ENCODE measurements at places on chromosomes 4 and X.

- DNase-seq, result no peak
Observed at GRCh38 chr4:120007896-120008436, 58.7 kb downstream of the MAD2L1 start.

GRCh38 chrX:102959471-102959870 is 22.4 kb downstream of the RAB40AL start:
- no peak for DNase-seq

DNA sequence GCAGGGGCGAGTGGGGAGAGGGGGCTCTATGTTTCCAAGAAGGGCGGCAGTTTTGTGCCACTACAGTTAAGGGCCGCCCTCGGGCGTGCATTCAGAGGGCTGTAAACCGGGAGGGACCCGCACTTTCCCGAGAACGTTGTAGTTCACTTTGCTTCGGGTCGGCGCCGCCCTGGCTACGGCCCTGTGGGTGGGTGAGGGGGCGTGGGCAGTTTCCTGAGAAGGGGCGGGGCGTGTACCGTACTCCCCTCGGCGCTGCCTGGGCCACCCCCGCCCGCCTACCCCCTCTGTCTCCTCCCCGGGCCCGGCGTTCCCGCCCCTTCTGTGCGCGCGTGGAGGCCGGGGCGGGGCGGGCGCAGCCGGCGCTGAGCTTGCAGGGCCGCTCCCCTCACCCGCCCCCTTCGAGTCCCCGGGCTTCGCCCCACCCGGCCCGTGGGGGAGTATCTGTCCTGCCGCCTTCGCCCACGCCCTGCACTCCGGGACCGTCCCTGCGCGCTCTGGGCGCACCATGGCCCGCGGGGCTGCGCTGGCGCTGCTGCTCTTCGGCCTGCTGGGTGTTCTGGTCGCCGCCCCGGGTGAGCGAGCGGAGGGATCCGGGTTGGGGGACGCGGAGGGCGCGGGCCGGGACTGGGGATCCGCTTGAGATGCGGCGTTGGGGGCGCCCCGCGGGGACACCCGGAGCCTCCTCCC is at the start of gene CD99:
TSS of gene CD99 (plus strand) at position 440 of the 687 bp plus-strand sequence. CDS start at position 506, 66 bp downstream.
- no peak for DNase-seq

DNA sequence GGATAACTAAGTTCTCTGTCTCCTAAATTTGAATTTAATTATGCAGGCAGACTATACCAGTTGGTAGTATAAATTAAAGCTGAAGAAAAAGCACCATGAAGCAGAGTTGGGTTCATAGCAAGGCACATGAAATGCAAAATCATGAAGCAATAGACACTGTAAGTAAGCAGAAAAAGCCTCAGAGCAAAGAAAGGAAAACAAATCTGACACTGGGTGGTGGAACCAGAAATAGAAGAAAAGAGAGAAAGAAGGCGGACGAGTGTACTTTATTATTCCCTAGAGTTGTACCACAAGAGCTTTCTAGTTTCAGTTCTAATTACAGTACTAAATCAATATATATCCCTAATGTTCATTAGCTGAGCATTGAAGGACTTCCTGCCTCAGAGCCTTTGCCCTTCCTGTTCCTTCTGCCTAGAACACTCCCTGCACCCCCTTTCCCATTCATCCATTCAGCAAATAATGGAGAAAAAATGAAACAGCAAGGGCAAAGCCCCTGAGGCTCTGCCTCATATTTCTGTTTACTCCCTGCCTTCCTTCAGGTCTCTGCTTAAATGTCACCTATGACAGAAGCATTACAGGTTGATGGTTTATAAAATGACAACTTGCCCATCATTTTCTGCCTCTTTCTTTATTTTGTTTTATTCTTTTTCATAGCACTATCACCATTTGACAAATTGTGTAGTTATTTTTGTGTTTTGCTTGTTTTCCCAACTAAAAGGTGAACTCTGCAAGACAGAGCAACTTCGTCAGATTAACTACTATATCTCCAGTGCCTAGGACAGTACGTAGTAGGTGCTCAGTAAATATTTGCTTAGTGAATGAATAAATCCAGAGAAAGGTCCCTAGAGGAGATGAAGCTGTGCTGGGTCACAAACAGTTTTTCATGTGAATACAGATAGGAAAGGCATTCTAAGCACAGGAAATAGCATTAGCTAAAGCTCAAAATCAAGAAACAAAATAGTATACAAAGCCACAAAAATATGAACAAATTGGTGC is 154.0 kb upstream of the RASGEF1B start:
- DNase-seq, result no peak

DNA sequence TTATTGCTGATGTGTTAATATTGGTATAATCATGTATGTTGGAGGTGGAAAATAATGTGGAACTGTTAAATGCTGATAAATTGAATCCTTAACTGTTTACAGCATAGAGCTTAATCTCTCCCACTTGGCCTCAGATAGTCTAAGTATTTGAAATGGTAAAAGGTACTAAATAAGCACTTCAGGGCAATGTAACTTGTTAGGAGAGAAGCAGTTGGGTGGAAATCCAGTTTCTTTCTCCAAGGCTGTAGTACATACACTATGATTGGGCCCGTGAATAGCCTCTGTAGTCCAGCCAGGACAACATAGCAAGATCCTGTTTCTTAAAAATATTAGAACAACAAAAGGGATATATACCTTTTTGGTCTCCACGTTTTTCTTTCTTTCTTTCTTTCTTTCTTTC is 39.7 kb downstream of the NUDT9 start:
- no peak for DNase-seq

GRCh38 chrX:13005661-13006473 is 31.0 kb downstream of the TMSB4X start:
- no peak for DNase-seq

DNA sequence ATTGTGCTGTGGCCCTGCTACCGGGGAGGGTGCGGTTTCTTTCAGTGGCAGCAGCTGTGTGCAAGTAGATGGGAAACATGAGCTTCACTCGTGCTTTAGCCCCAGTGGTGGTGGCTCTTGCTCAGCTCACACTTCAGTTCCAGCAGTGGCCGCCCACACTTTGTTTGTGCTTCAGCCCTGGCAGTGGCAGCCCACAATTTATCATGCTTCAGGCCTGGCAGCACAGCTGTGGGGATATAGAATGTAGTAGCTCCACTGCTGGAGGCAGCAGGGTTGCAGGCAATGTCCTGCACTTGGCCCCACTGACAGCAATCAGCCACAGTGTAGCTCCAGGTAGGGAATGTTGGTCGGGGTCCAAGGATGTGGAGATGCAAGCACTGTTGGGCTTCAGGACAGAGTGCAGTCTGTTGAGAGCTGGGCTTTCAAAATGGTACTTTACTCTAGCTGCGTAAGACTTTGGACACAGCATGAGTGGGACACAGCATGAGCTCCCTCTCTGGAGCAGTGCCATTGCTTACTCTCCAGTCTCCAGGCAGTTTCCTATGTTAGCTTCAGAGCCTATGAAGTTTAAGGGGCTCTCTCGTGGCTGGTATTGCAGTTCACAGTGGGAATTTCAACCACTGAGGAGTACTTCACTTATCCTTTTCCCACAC is 413.1 kb downstream of the PDGFC start:
- DNase-seq, result no peak

DNA sequence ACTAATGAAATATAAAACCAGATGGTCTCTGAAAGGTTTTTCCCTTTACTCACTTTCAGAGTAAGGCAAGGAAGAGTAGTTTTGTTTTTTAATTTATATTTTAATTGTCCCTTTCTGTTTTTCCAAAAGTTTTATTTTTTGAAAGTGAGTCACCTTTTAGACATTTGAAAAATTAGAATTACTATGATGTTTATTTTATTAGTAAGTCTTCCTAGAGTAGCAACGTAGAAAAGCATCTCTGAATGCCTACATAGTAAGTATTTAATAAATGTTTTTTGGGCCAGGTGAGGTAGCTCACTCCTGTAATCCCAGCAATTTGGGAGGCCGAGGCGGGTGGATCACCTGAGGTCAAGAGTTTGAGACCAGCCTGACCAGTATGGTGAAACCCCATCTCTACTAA is 51.1 kb downstream of the TET2 start:
- DNase-seq, result no peak

DNA sequence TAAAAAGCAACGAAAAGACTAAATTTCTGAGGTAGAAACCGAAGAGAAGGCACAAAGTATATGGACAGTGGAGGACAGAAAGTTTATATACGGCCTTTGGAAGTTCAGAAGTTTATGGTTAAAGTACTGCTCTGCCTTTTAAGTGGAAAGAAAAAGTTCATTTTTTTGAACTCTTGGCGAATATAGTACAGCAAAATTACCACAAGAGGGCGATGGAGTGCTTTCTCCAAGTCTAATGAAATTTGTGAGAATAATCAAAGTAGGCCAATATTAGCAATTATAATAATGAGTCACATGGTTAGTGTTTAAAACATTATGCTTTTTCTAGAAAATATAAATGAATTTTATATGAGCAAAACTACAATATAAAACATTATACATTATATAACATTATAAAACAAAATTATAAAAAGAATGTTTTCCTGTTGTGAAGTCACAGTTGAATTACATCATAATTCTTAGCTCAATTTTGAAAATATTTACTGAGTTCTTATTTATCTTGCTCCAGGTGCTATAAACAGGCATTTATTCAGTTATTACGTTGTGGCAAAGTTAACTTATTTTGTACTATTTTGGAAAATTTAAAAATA is 136.2 kb upstream of the BMPR1B start:
- no peak for DNase-seq

GRCh38 chr4:48939785-48940184 is 33.2 kb upstream of the OCIAD2 start:
- peak; percentile 46 for DNase-seq

GRCh38 chrX:110241816-110242215 is 76.1 kb downstream of the AMMECR1 start:
- peak; percentile 50 for DNase-seq

DNA sequence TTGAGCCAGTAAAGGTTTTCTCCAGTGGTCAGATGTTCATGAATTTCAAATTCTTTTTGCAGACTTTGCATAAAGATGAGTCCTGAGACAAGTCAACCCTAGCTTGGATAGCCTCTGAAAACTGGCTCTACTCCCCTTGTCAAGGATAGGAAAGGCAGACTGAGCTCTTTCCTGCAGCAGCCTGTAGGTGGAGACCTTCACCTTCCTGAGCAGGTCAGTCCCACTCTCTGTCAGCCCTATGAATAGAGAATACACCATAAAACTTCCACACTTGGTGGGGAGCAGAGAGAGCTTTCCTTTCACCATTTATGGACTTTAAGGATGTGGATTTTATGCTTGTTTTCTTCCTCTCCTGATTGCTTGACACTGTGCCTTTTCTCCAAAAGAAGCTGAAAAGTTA is 41.9 kb downstream of the PCDH19 start:
- DNase-seq, result no peak

DNA sequence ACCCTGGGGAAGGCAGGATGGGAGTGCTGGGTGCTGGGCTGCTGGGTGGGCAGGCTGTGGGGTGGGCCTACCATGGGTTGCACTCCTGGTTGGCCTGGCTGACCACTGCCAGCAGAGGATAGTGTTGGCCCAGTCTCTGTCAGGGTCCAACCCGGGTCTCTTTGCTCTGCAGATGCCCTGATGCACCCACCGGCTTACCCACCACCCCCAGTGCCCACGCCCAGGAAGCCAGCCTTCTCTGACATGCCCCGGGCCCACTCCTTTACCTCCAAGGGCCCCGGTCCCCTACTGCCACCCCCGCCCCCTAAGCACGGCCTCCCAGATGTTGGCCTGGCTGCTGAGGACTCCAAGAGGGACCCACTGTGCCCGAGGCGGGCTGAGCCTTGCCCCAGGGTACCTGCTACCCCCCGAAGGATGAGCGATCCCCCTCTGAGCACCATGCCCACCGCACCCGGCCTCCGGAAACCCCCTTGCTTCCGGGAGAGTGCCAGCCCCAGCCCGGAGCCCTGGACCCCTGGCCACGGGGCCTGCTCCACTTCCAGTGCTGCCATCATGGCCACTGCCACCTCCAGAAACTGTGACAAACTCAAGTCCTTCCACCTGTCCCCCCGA is 14.2 kb upstream of the ADD1 start:
- DNase-seq, result no peak

GRCh38 chr4:80072744-80073472 is at the start of gene ANTXR2:
Gene ANTXR2, minus strand, starts transcription at chr4:80073229. Its CDS starts 669 bp downstream, at chr4:80072560.
- DNase-seq, result peak; percentile 53

DNA sequence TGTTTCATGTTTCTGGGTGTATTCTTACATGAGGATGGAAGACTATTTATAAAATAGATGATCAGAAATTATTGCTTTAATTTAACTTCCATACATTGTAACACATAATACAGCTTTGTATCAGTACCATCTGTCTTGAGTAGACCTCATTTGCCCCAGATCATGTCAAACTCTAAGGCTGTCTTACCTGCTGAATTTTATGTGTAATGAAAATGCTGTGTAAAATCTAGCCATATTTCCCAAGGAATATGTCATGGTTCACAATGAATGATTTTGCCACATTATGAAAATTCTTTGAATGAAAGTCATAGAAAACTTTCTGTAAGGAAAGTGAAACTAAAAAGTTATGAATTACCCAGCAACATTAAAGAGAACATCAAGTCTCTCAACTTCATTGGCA is 7.4 kb downstream of the BDH2 start:
- DNase-seq, result no peak

DNA sequence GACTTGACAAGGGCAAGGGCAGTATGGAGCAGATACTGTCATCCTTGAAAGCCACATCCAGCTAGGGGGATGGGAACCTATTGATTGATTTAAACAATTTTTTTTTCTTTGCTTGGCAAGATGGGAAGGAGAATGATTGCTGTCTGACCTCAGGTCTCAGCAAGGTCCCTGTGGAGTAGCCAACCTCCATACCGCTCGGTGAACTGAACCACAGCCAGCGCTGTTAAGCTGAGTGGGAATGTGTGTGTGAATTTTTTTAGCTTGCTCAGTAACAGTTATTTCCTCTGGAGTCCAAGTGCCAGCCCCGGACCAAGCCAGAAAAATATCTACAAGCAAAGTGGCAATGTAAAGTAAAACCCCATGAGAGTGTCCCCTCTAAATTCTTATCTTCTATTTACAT is 25.9 kb downstream of the DCX start:
- no peak for DNase-seq
